ENCODE measurements at places on chromosomes 2 and 18.

- DNase-seq: no peak
Observed at GRCh38 chr2:240926516-240927389, 20.6 kb downstream of the CROCC2 start.

GRCh38 chr2:3827673-3828575 is 124.5 kb downstream of the DCDC2C start:
- DNase-seq: no peak

GRCh38 chr2:29806461-29806860 is 114.9 kb downstream of the ALK start:
- no peak for DNase-seq

- no peak for DNase-seq
Observed at GRCh38 chr2:164700390-164700789, 79.1 kb upstream of the GRB14 start.

GRCh38 chr2:9406529-9407362 is 16.6 kb downstream of the ITGB1BP1 start:
- no peak for DNase-seq
